ENCODE measurements at places on chromosomes 1 and 21.

- no peak for DNase-seq
Observed at GRCh38 chr1:28640766-28641165, 2.1 kb downstream of the TAF12 start.

- no peak for DNase-seq
Observed at GRCh38 chr1:25654109-25654660, 37.6 kb downstream of the MAN1C1 start.

DNA sequence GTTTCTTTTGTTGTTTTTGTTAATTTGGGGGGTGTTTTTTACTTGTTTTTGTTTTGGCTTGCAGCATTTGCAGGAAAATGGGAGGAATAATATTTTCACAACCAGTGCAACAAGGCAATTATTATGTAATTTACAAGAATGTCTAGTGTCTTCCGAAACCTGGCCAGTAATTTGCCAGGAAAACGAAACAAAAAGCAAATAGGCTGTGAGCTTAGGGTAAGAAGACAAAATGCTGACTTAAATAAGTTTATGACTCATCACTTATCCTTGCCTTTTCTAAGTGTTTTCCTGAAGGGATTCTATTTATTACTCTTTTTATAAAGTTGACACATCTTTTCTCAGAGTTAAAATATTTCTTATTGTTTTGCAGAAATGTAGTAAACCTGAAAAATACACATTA, 49.8 kb downstream of the KCNT2 start:
- DNase-seq = peak; percentile 6

GRCh38 chr1:200628223-200628881, 7.8 kb upstream of the KIF14 start:
- no peak for DNase-seq

GRCh38 chr1:92752719-92753118, 32.2 kb downstream of the EVI5 start:
- no peak for DNase-seq

GRCh38 chr21:18152371-18152770, 92.3 kb upstream of the CHODL start:
- DNase-seq = no peak

DNA sequence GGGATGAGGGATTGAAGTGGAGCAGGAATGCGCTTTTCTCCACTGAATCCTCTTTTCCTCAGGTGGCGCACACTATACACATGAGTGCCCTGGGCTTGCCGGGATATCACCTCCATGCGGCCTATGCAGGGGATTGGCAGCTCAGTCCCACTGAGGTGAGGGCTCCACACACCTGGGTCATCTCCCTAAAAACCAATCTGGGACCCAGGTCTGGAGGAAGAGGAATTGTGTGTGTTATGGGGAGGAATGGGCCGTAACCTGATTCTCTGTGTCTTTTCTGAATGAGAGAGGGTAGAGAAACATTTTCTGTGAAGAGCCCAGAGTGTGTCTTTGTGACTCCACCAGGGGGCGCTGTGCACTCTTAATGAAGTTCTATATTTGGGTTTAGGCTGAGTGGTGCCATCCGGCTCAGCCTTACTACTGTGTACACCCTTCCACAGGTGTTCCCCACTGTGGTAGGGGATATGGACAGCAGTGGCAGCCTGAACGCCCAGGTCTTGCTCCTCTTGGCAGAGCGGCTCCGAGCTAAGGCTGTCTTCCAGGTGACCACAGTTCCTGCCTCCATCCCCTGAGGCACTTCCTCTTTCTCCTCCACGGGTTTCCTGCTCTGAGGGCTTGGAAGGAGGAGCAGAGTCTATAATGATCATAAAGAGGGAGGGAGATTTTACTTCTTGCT, 1.5 kb downstream of the TOMM40L start:
- no peak for DNase-seq

GRCh38 chr1:12034381-12034801, 15.1 kb downstream of the MIIP start:
- DNase-seq = no peak

GRCh38 chr1:246761396-246761795, 37.2 kb downstream of the SCCPDH start:
- no peak for DNase-seq

DNA sequence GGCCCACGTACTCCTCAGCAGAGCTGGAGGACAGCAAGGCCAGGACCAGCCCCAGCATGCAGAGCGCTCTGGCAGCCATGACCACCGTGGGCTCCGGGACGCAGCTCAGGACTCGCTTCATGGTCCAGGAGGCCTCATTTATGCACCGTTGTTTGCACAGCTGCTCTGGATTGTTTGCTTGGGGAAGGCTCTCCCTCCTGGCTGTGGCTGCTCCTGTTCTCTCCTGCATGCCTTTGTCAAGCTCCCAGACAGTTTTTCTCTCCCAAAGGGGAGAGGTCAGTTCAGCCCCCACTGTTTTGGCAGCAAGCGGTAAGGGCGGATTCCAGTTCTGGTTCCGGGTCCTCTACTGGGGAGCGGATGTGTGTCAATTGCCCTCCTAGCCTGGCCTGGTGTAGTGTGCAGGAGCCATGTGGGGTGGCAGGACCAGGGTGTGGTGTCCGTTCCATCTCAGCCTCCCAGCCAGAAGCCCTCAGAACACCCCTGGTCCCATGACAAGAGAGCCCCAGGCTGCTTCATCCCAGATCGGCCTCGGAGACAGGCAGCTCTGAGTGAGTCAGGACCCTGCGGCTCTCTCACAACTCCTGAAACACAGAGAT, at the start of gene TFF3:
Gene TFF3 (minus strand): TSS at position 114 of the 596 bp plus-strand sequence. CDS start 35 bp downstream, at position 79.
- peak; percentile 77 for DNase-seq

DNA sequence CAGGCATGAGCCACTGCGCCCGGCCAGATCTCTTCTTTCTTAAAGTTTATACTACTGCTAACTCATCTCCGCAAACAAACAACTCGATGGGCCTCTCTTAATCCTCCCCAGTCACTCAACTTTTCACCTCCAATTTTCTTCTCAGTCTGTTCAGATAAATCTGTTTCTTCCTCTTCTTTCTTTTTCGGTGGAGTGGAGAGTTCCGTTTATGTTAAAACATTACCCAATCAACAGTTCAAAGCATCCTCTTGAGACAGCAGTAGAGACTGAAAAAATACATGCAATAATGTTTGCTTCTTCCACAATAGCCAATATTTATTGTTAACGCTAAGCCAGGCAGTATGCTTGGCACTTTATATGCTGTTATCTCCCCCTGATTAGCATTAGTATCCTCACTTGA, 1.4 kb upstream of the ANKRD13C start:
- DNase-seq = no peak

- DNase-seq = no peak
Observed at GRCh38 chr1:46437723-46438122, 43.6 kb downstream of the FAAH start.

DNA sequence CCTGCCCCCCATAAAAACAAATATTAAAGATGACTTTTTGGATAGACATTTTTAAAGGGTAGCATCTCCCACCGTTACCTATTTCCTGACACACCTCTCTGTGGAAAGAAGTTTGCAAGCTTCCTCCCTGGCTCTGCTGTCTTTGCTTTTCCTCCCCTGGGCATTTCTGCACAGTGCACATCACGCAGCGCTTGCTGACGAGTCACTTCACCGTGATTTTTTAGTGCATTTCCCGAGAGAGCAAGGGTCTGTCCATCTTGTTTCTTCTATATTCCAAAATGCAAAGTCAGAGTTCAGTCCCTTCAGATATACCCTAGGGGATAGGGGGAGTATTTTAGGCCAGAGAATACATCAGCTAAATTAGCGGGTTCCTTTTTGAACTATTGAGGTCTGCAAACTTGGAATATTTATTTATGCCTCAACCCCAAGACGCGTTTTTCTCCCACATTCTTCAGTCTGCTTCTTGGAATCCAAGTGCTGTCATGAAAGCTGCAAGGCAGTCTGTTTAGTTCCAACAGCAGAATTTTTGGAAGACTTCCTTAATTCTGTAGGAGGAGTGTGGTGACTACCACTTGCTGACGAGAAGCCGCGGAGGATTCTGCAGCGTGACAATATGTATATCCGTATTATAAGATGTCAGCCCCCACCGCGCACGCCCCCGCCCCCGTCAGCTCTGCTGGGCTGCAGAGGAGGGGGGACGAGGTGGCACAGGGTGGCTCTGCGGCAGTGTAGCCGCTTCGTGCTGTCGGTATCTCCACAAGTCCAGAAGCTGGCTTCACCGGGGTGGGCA, 22.4 kb downstream of the SMYD2 start:
- DNase-seq = no peak

- no peak for DNase-seq
Observed at GRCh38 chr1:216388558-216388957, 34.7 kb downstream of the USH2A start.

Data from large intestine (tissue), 12 donors.